MV-4-11 (cell line): ENCODE measurements at places on chromosomes 4 and X.

DNA sequence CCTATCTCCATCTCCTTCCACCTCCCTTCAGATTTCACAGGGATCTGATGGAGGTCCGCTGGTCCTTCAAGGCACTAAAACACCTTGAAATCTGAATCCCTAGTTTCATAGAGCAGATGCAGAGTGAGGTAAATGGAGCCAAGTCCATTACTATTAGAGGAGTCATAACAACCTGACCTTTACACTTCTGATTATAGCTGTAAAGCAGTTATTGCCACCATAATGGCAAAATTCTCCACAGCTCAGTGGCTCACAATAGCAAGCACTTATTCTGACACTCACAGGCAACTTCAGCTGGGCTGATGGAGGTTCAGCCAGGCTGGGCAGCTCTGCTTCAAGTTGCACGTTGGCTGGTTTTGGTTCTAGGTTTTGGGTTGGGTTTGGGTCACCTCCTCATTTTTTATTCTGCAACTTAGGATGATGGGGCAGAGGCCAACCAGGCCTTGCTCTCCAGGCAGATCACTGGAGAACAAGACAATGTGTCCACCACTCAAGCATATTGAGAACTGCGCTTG, 51.4 kb upstream of the LRAT start:
- DNase-seq = no peak

GRCh38 chrX:24276015-24276414, 37.9 kb downstream of the SUPT20HL2 start:
- DNase-seq = peak; percentile 61

DNA sequence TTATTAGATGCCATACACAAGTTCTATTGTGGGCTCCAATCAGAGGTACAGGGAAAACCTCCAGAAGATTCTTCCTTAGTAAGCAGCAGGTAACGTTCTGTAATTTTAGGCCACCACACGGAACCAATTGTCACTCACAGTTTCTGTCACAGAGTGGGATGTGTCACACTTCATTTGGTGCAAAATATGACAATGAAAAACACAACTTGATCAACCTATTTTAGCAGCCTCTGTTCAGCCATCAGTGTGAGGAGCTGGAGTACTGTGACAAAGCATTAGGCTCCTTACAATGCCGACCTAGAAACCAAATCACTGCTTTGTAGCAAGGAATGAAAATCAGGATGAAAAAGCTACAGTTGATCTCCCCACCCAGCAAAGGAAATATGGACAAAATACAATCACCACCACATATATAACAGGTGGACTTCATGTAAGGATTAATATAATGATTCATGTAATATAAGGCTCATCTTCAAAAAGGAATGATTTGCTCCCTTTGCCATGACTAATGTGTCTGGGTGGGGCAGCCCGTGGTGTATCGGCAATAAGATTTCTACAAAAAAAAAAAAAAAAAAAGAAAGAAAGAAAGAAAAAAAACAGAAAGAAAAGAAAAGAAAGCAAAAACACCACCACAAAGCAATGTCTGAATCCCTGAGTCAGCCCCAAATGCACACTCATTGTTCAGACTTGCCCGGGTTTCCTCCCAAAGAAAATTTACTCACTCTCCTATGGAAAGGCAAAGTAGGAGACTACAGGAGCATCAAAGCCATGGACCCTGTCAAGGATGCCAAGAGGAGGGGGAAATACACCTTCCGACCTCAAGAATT, 36.0 kb downstream of the SLC9A7 start:
- no peak for DNase-seq

GRCh38 chrX:140292961-140293360, 211.9 kb downstream of the SOX3 start:
- no peak for DNase-seq

- no peak for DNase-seq
These were observed 117.1 kb upstream of the TENM3 start for GRCh38 chr4:182126096-182126495.

DNA sequence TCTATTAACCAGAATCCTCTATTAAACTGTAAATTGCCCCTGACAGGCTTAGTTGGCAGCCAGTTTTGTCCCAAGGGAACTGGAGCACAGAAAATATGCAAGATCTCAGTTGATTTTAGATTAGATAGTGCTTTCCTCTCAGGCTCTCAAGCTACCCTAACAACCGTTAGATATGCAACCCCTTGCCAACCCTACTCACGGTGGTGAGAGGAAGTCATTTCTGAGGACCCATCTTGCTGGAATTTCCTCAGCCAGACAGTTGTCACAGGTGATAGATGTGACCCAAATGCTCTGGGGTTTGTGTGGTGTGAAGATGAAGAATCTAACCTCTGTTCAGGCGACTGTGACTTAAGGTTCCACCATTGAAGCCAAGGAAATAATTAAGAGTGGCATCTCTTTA, 447.1 kb downstream of the MID1IP1 start:
- no peak for DNase-seq

- no peak for DNase-seq
These were observed 671.1 kb downstream of the FAT4 start for GRCh38 chr4:125985856-125986255.

GRCh38 chr4:23866450-23867075, 23.3 kb downstream of the PPARGC1A start:
- no peak for DNase-seq

DNA sequence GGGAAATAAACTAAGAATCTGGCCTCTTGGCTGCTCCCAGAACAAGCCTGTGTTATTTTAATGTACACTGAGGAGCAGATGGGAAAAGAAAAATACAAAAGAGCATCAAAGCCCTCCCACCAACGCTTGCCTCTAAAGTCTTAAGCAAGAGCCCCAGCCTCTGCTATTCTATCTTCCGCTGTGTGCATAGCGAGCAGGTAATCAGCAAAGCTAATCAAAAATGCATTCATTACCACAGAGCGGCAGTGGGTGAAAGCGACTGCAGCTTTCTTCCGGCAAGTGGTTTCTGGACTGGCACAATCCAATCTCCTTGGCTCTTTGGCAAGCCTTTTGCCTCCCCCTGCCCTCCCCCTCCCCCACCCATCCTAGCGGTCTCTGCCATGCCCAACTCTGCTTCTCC, 13.5 kb upstream of the GRIA3 start:
- DNase-seq = no peak

DNA sequence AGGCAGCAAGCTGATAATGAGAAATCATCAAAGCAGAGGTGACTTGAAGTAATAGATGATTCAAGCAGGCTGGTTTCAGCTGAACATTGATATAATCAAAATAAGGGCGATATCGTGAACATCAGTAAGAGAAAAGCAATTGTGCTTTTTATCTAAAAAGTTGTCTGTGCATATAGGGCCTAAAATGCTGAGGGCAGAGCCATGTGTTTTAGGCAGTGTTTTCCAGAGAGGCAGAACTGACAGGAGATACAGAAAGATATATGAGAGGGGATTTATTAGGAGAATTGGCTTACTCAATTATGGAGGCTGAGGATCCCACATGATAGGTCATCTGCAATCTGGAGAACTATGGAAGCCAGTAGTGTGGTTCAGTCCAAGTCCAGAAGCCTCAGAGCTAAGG, 136.5 kb upstream of the NPY2R start:
- DNase-seq = no peak

- no peak for DNase-seq
These were observed 2201.2 kb downstream of the ARAP2 start for GRCh38 chr4:34043131-34043530.
